ENCODE measurements at places on chromosomes 12 and 14.

DNA sequence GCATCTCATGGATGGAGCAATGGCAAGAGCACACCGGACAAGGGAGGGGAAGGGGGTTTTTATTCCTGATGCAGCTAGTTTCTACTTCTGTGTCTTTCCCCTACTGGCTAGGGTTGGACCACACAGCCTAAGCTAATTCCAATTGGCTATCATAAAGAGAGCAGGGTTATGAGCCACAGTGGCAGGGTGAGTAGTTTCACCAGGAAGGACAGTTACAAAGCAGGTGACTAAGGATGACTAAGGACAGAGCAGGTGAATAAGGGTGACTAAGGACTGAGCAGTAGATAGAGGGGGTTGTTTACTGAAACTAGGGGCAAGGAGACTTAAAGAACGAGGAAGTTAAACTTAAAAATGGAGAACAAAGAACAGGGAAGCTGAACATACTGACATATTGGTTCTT is 321.4 kb upstream of the SEL1L start:
- DNase-seq = no peak

- DNase-seq = no peak
Measured at GRCh38 chr14:105218611-105219010, 29.7 kb upstream of the BTBD6 start.

- no peak for DNase-seq
Measured at GRCh38 chr14:72578514-72578913, 315.4 kb downstream of the DPF3 start.

DNA sequence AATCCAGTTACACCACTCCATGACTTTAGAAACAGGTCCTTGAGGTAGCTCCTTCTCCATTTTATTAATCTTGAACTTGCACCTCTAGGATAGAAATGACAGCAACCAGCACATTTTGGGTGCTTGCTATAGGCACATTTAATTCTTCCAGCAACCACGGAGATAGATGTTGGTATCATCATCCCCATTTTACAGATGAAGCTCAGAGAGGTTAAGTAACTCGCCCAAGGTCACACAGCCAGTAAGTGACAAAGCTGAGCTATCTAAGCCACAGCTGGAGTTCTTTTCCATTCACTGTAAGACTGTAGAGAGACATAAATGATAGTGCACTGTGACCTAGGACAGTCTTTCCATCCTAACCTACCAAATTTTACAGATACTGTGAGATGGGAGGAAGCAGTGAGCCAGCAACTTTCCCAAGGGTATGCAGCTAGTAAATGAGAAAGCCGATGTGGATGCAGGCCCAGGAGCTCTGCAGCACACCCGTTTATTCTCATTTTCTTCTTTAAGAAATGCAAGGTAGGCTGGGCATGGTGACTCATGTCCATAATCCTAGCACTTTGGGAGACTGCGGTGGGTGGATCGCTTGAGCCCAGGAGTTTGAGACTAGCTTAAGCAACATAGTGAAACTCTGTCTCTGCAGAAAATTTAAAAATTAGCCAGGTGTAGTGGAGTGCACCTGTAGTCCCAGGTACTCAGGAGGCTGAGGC is 103.2 kb downstream of the TBX5 start:
- no peak for DNase-seq

- no peak for DNase-seq
Measured at GRCh38 chr14:81401420-81402122, 1.4 kb upstream of the STON2 start.

GRCh38 chr14:33493266-33493665 is 457.6 kb downstream of the EGLN3 start:
- no peak for DNase-seq

DNA sequence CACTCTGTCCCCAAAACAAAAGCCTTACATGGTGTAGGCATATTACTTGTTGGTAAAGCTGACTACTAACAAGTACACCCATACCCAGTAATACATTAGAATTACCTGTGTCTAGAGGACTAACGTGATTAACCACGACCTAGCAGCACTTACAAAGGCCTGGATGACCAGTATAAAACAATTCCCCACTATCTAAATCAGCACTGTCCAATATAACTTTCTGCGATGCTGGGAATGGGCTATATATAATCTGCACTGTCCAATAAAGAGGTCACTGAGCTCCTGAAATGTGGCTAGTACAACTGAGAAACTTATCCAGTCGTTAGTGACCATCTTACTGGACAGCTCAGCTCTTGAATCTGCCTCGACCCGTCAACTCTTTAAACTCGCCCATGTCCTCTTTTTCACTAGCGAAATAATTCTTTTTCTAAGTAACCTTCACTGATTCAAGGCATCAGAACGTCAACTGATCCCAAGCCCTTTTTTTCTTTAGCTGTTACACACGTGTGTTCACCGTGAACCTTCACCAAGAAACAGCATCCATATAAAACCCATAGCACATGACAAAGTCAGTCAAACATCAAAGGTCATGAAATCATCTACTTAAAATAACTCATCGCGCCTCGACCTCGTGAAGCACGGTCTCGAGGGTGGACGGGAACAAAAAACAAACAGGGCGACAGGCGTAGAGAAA is 905 bp upstream of the CIPC start:
- DNase-seq = no peak

DNA sequence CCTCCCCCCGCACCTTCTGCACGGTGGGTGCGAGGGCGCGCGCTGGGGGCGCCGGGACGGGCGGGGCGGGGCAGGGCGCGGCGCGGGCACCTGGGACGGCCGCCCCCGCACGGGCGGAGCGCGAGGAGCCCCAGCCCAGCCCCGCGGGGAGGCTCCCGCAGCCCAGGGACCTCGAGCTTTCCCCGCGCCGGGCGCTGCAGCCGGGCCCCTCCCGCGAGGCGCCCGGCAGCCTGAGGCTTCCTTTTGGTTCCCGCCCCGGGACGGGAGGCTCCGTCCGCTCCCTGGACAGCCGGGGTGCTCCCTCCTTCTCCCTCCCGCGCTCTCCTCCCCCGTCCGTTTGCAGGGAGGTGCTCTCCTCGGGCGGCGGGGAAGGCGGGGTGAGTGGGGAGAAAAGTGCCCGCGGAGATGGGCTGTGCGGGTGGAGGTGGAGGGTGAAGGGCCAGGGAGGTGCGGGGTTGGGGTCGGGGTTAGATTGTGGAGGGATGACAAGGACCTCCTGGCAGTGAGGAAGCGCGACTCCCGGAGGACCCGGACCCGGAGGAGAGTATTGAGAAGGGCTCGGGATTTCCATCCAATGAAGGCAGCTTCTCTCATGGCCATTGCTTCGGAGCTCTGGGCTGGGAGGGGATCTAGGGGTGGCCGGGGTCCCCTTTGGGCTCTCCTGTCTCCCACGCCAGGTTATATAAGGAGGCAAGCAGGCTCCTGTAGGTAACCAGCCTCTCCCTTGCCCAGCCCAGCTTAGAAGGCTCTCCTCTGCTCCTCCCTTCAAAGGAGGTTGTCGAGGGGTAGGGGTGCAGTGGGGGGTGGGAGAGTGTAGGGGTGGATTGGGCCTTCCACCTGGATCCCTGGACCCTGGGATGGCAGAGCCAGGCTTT is 645 bp downstream of the JDP2 start:
- peak; percentile 60 for DNase-seq

GRCh38 chr12:11764837-11765236 is 115.4 kb downstream of the ETV6 start:
- DNase-seq = no peak

GRCh38 chr12:90069711-90070110 is 361.1 kb upstream of the ATP2B1 start:
- peak; percentile 80 for DNase-seq

DNA sequence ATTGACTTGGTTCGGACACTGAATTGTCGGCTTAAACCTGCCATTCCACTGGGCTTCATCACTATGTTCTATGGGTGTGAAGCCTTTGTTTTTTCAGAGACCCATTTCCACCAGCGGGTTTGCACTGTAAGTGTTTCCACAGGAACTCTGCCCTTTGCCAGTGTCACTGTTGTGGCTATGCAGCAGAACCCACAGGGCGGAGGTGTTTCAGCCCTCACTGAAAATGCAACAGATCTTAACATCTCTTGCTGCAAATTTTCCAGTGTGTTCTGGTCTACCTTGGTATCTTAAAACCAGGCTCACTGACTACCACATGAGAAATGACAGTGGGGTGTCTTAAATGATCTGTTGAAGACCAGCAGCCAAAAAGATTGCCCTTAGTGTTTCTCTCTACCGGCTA is 21.1 kb downstream of the PRKCH start:
- DNase-seq = no peak

DNA sequence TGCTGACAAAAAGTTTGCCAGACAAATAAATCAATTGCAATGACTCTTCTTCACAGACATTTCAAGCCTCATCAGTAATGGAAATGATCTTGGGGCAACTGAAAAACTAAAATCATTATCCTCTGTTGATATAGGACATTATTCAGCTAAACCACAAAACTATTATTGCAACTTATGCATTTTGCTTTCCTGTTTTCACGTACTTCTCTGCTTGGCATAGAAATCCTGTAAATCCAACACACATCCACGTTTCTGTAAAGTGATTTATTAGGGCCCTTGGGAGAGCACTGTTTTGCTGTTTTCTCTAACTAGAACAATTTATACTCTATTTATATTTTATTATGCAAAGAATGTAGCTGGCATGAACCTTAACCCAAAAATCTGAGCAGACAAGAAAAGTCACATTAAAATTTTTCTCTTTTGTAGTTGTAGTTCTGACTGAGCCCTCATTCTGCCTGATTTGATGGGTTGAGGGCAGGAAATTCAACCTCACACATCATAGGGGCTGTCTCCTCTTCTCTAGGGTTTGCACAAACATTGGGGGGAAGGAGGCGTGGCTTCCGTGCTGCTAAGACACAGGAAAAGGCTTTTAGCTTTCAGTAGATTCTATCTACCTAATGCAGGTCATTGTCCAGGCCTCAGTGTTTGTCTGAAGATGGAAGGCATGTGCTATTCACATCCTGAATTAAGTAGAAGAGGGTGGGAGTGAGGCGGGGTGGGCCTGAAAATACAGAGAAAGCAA is 11.5 kb upstream of the NUP107 start:
- DNase-seq = no peak

- no peak for DNase-seq
Measured at GRCh38 chr12:71838676-71839075, 883 bp upstream of the TBC1D15 start.

GRCh38 chr14:64174922-64175782 is 119.0 kb downstream of the ESR2 start:
- no peak for DNase-seq

DNA sequence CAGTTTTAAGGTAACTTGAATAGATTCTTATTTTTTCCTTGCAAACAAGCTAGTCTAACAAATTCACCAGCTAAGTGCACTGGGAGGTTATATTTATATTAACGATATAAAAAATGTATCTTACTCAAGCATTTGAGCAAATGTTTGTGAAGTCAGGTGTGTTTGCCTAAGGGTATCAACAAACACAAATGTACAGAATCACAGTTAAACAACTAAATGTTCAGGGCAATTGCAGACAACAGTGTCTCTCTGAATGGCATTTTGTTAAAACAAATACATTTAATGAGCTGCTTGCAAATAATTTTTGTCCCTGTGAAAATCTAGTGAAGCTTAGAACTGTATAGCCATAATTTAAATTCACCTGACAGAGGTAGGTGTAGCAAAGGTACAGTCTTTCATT is 28.2 kb upstream of the FLRT2 start:
- DNase-seq = no peak

- DNase-seq = no peak
Measured at GRCh38 chr12:53600490-53601295, 25.5 kb downstream of the ATF7 start.

- peak; percentile 69 for DNase-seq
Measured at GRCh38 chr14:67457782-67458181, 30.7 kb downstream of the TMEM229B start.

DNA sequence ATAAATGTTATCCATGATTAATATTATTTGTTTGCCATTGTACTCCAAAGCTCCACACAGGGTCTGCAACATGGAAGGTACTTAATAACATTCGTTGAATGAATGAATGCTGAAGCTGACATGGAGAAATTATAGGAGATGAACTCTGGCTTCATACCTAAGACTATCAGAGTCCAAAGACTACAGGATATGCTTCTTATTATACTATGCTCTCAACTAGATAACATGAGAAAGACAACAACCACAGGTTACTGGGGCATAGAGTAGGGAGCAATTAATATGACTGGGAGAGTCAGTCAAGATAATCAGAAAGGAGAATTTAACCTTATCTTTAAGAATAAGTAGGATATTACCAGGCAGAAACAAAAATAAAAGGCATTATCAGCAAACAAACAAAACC is 236.3 kb upstream of the SOX5 start:
- DNase-seq = no peak

DNA sequence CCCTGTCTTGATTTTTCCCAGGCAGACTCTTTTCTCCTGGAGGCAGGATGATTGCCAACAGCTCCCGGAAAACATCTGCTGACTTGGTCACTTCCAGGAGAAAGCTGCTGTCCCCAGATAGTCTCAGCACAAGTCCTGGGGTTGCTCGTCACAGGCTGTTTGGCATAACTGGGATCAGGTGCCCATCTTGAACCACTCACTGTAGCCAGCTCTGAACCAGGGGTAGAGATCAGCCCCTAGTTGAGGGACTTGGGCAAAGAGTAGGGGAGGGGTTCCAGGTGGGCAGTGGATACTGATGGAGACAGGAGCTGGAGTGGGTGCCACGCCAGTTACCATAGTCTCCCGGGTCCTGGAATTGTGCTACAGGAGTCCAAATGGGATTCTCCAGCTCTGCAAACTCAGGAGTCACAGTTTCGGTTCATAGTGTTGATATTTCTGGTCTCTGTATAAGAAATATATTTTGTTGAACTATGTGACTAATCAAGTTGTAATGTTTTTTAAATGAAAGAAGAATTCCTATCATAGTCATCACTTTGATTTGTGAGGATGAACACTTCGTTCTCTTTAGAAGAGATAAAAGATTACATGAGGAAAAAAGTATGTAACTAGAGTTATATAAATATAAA is 1154.5 kb downstream of the AACS start:
- no peak for DNase-seq

GRCh38 chr12:90331262-90331661 is 622.6 kb upstream of the ATP2B1 start:
- peak; percentile 32 for DNase-seq

DNA sequence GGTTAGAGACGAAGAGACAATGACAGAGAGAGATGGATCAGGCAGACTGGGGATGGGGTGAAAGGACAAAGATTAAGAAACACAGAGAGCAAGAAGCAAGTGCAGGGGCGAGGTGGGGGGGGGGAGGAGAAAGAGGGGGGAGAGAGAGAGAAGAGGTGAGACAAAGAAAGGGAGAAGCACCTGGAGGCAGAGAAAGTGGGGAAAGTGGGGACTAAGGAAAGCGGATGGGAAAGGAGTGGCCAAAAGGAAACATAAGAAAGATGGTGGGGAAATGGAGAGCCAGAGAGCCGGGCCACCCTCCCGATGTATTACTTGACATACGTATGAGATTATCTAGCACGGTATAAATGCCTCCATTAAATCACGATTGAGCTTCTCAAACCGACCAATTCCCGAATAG is 18.5 kb upstream of the TBX3 start:
- DNase-seq = no peak

DNA sequence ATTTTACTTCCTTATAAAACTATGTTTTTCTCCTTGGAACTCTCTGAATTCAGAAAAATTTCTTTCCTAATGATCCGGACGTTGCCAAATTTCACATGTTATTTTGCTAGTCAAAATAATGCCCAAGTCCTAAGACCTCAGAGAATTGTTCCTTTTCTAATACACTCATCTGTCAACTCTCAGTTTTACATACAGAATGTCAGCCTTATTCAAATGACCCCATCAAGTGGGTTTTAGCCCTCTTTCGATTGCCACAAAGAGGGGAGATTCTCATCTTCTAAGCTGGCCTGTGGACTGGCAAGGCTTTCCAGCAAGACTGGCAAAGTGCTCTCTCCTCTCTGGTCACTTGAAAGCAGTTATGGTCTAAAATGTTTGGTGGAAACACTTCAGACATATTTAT is 99.3 kb upstream of the GPHB5 start:
- DNase-seq = no peak

GRCh38 chr12:102879144-102879763 is 37.8 kb downstream of the PAH start:
- DNase-seq = peak; percentile 2

Data from cerebellum (tissue), 4 donors.